ENCODE measurements at places on chromosomes 11 and 22.

GRCh38 chr22:45238076-45238956, 2.4 kb downstream of the KIAA0930 start:
- no peak for DNase-seq

DNA sequence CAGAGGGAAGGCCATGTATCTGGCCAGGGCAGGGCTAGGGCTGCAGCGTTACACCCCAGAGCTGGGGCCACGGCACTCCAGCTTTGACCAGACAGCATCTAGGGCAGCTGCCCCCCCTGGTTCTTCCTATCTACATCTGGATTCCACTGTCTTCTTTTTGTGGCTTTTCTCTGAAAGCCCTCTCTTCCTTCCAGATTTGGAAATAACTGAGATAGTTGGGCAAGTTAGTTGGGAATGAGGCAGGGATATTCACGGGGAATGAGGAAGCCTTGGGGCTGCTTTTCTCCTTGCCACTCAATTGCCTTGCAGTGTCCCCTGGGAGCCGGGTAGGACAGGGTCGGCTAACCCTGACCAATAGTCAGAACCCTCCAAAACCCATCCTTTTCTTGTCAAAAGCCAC, 26.8 kb downstream of the CLMP start:
- no peak for DNase-seq

- DNase-seq, result no peak
These were observed 10.2 kb upstream of the BIRC3 start for GRCh38 chr11:102306817-102307726.

GRCh38 chr11:128734103-128734831, 40.4 kb downstream of the FLI1 start:
- no peak for DNase-seq

DNA sequence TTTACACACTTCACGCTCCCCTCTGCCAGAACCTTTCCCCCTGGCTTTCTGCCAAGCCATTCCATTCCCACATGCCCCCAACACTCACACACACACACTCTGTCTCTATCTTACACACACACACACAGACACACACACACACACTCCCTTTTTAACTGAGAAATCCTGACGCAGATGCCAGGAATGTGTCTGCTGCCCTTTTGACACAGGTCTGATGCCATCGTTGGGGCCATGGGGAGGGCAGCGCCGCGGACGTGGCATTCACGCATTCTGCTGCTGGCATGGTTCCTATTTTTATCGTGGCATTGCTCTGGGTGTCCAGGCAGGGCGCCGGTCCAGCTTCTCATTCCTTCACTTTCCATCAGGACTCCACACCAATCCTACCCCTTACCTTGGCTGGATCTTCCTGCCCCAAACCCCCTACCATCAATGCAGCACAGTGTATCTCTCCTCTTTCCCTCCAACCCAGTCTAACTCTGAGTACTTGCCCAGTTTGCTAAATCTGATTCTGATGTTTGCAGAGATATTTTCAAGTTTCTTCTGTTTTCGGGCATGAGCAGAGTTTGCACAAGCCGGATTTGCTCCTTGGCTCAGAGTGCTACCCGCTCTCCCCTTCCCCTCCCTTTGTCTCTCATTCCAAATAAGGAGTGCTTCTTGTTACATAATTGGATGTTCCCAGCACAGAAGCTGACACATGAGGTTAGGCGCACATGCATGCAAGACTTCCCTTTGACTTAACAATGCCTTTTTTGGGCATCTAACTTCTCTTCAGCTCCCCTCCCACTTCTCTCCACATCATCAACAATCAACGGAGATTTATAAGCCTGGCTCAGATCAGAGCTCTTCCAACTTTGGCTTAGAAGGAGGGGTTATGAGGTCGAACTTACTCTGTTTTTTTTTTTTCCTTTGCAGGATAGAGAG, 18.8 kb downstream of the SNX19 start:
- DNase-seq, result no peak

- no peak for DNase-seq
These were observed 11.9 kb upstream of the ABCC8 start for GRCh38 chr11:17488563-17488962.
